Uterus (tissue), 4 donors: ENCODE measurements at places on chromosomes 2 and 18.

GRCh38 chr2:203775684-203776083, 69.2 kb downstream of the CD28 start:
- H3K27me3 ChIP-seq = no peaks in the 10 kb centered on the region
- no peaks in the 10 kb centered on the region for H3K36me3 ChIP-seq
- H3K27ac ChIP-seq = no peak overlapping the region
- no peak for DNase-seq
- H3K4me1 ChIP-seq = no peaks in the 10 kb centered on the region
- no peak overlapping the region for H3K4me3 ChIP-seq

DNA sequence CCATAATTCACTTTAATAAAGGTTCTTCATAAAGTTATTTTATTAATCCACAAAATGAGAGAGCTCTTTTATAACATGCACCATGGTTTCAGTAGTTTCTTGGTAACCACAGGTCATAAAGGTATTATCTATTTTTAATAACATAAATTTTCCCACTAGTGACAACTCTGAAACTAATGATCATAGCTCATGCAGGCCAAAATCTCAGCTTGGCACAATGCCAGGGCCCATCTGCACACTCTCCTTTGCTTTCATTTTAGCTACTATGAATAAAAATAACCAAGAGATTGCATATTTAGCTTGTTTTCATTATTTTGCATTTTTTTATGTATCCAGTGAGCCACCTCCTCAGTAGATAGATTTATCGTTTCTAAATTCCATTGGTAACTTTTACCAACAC, 691.8 kb upstream of the CHAC2 start:
- no peak for DNase-seq
- H3K4me1 ChIP-seq = no peaks in the 10 kb centered on the region
- H3K27me3 ChIP-seq = no peaks in the 10 kb centered on the region
- no peak overlapping the region for H3K27ac ChIP-seq

DNA sequence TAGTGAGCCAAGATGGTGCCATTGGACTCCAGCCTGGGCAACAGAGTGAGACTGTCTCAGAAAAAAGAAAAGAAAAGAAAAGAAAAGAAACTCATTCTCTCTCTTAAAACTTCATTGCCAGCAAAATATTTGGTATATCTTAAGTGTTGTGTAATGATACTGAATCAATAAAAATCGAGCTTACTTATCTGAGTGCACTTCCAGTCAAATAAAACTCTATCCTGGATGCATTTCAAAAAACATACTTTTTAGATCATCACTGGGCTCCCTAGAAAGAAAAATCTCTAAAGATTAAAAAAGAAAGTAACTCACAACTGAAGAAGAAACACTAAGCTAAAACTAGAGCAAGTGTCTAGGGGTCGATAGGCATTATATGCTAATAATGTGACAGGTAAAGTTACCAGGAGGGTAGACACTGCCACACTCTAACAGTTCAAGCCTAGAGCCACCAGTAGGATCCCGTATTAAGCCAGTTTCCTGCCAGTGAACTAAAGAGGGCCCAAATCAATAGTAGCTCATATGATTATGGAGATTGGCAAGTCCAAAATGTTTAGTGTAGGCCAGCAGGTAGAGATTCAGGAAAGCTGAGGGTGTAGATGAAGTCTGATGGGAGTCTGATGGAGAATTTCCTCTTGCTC, 242.1 kb upstream of the CYRIA start:
- H3K4me3 ChIP-seq = no peak overlapping the region
- no peaks in the 10 kb centered on the region for H3K4me1 ChIP-seq
- no peak for DNase-seq
- no peaks in the 10 kb centered on the region for H3K27me3 ChIP-seq

DNA sequence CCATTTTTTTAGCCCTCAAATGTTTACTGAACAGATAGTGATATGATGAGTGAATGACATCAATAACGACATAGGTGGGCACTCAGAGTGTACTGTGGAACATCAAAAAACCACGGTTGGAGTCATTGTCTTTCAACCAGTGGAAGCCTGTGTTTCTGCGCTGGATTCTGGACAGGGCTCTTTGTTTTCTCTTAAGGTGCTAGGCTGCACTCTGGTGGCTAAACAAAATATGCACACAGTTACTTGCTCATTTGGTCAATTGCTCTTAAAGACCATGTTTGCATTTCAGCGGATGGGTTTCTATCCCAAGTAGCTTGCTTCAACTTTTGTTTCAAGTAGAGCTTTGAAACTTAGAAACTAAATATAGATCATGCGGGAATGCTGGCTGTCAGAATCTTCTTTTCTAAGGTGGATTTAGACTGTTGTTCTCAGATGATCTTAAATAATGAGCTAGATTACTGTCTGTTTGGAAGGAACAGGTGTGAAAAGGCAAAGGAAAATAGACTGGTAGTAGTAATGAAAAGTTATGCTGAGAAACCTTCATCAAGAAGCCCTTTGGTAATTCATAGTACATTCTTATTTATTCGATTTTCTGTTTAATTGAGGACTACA, 48.5 kb upstream of the LYPD6B start:
- H3K27me3 ChIP-seq = no peaks in the 10 kb centered on the region
- DNase-seq = peak; percentile 69
- no peak overlapping the region for H3K4me3 ChIP-seq
- no peaks in the 10 kb centered on the region for H3K4me1 ChIP-seq
- H3K36me3 ChIP-seq = no peaks in the 10 kb centered on the region
- no peak overlapping the region for H3K27ac ChIP-seq

DNA sequence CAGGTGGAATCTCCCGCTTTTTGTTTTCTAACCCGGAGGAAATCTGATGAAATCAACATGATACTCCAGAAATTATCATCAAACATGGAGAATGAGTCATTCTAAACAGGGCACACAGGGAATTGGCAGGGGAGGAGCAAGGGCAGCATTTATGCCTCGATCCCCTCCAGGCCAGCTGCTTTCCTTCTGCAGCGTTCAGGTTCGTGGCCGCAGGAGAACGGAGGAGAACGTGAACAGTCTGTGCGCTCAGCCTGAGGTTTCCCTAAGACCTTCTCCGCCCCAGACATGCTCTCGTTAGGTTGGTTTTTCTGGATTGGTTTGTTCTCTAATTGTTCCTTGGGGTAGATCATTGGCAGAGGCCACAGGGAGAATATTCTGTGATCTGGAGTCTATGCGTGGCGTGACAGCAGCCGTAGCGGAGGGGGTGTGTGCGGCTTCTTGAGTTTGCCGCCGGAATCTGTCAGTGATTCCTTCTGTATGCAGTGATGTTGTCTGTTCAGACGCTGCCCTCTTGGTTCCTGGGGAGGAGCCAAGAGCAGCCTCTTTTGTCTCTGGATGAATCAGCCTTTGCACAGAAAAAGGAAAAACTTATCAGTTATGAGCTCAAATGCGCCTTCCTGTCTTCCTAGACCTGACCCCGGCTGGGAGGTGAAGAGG, 75.9 kb downstream of the SH3BP4 start:
- no peak overlapping the region for H3K4me3 ChIP-seq
- H3K36me3 ChIP-seq = no peaks in the 10 kb centered on the region
- no peak for DNase-seq
- H3K27me3 ChIP-seq = no peaks in the 10 kb centered on the region

DNA sequence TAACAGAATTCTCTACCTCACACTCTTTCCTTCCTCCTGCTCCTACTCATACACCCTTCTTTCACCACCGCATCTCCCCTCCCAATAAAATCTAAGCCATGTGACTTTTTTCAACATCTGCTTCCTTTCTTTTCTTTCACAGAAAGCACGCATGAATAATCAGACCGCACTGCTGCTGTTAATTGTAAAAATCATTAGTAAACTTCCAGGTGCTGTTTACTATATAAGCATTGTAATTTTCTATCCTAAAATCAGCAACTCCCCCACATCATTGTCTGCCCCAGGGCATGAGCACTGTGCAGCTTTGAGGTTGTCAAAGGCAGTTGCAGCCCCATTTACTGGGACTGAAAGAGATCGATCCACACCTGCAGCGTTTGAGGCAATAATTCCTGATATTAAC, 782.6 kb upstream of the ID2 start:
- no peak for DNase-seq
- no peak overlapping the region for H3K27ac ChIP-seq
- H3K4me3 ChIP-seq = no peak overlapping the region
- no peaks in the 10 kb centered on the region for H3K27me3 ChIP-seq
- no peaks in the 10 kb centered on the region for H3K4me1 ChIP-seq
- no peaks in the 10 kb centered on the region for H3K36me3 ChIP-seq

DNA sequence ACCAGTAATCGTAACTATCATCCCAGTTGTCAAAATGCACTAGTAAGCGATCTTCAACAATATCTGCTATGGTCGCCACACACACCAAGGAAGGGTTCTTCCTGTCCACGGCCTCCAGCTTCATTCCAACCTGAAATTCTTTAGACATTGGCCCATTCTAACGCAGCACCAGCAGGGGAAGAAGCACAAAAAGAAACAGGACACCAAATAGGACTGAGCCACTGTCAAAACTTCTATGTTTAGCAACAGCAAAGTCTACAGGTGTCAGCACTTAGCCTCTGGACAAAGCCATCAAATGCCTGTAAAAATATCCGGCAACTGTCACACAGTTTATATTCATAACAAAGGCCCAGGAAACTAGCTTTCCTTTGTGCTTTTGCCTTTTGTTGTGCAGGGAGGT, 175.0 kb downstream of the L3MBTL4 start:
- H3K36me3 ChIP-seq = no peaks in the 10 kb centered on the region
- no peak for DNase-seq
- H3K27ac ChIP-seq = no peak overlapping the region
- H3K4me3 ChIP-seq = no peak overlapping the region
- no peaks in the 10 kb centered on the region for H3K4me1 ChIP-seq

- no peak for DNase-seq
- no peak overlapping the region for H3K27ac ChIP-seq
- no peaks in the 10 kb centered on the region for H3K27me3 ChIP-seq
- H3K36me3 ChIP-seq = no peaks in the 10 kb centered on the region
- H3K4me1 ChIP-seq = no peaks in the 10 kb centered on the region
- H3K4me3 ChIP-seq = no peak overlapping the region
Observed at GRCh38 chr2:213189001-213189899, 37.8 kb upstream of the IKZF2 start.

GRCh38 chr2:237720957-237721356, 77.6 kb upstream of the RBM44 start:
- H3K4me3 ChIP-seq = no peak overlapping the region
- DNase-seq = no peak
- H3K27me3 ChIP-seq = no peaks in the 10 kb centered on the region
- peak overlapping the region; percentile 47 for H3K27ac ChIP-seq
- no peaks in the 10 kb centered on the region for H3K4me1 ChIP-seq

DNA sequence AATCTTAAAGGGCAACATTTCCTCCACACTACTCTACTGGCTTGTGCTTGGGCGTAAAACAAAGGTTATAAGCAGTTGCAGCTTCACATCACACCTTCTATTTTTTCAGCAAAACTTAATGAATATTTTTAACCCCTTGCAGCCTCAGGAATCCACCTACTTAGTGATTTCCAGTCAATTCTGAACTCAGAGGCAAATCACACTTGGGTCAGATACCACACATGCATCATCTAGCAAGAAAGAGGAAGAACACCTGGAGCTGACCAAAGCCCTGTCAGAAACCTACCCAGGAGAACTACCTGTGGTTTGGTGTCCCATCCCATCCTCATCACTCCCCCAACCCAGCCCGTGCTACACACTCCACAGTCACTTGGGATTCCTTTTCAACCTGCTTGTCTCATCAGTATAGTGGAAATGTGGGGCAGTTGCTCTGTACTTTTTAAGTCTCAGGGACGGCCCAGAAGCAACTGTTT, 25.5 kb downstream of the PIAS2 start:
- no peaks in the 10 kb centered on the region for H3K4me1 ChIP-seq
- H3K27ac ChIP-seq = no peak overlapping the region
- DNase-seq = no peak
- H3K4me3 ChIP-seq = no peak overlapping the region
- no peaks in the 10 kb centered on the region for H3K36me3 ChIP-seq

DNA sequence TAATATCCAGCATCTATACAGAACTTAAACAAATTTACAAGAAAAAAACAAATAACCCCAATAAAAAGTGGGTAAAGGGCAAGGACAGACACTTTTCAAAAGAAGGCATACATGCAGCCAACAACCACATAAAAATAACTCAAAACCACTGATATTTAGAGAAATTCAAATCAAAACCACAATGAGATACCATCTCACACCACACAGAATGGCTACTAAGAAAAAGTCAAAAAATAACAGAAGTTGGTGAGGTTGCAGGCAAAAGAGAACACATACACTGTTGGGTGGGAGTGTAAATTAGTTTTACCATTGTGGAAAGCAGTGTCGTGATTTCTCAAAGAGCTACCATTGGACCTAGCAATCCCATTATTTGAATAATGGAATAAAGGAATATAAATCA, 1973.9 kb upstream of the LRRTM1 start:
- no peak overlapping the region for H3K27ac ChIP-seq
- no peak overlapping the region for H3K4me3 ChIP-seq
- DNase-seq = no peak
- H3K27me3 ChIP-seq = no peaks in the 10 kb centered on the region

DNA sequence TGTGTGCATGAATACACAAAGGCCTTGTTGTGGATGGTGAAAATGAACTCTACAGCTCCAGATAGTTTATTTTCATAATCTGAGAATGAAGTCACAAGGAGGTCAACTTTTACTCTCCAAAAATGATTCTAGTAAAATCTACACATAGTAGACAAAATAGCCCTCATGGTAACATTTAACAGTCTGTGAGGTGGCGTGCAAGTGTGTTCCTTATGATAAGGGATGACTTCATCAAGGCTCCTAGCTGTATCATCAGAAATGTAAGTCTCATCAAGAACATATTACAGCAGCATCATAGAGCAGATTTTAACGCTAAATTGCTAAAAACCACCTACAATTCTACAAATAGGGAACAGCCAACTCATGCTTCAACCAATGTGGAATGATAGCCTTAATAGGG, 72.3 kb upstream of the RIOK3 start:
- no peaks in the 10 kb centered on the region for H3K36me3 ChIP-seq
- H3K4me1 ChIP-seq = peaks cover 4% of the 10 kb centered on the region
- no peaks in the 10 kb centered on the region for H3K27me3 ChIP-seq
- DNase-seq = no peak
- H3K27ac ChIP-seq = no peak overlapping the region

DNA sequence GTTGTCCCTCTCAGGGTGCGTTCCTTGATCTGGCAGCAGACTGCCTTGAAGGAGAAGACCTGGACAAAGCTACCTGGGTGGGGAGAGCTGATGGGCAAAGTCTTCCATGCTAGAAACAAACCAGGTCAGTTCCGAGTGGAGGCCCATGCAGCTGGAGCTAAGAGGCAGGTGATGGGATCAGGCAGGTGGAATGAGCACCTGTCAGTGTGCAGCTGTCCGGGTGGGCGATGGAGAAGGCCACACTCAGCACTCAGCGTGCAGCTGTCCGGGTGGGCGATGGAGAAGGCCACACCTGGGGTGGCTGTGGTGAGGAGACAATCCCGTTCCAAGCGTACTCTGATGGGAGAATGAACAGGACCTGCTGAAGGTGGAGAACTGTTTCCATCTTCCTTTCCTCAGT, 237.3 kb upstream of the MYT1L start:
- no peak overlapping the region for H3K4me3 ChIP-seq
- H3K36me3 ChIP-seq = no peaks in the 10 kb centered on the region
- DNase-seq = no peak
- no peaks in the 10 kb centered on the region for H3K27me3 ChIP-seq

DNA sequence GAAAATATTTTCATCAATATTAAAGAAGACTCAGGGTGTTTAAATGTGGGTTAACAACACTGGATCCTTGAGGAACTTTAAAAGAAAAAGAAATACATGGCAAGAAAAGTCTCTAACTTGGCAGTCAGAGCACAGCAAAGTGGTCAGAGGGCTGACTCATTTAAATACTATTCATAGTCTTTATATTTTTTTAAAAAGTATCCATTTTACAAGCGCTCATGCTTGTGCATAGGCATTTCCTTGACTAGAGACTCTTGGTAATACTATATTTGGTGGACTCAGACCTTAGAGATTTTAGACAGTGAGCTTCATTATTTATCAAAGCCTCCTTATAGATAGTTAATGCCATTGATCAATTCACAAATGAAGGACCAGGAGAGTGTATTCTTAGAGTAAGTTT, 110.2 kb downstream of the ABCA12 start:
- H3K36me3 ChIP-seq = no peaks in the 10 kb centered on the region
- no peak overlapping the region for H3K27ac ChIP-seq
- no peaks in the 10 kb centered on the region for H3K27me3 ChIP-seq
- H3K4me1 ChIP-seq = no peaks in the 10 kb centered on the region
